ENCODE measurements at places on chromosomes 4 and X. TPM values are rescaled to one million over a fixed set of nuclear protein-coding genes. Genes with fewer than 3 reads are reported as not detected.

DNA sequence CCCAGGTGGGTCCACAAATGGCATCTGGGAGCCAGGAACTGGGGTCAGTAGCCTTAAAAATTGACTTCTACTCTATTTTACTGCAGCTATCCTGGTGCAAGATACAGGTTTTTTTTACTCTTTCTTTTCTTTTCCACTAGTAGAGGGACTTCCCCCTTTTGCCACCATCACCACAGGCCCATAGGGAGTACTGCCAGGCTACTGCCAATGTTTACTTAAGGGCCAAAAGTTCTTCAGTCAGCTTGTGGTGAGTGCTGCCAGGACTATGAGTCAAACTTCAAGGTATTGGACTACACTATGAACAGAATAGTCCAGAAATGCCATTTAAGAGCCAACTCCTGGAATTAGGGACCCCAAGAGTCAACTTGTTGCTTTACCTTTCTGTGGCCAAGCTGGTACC is 94.7 kb downstream of the EDA2R start:
- no peaks in the 10 kb centered on the region for H3K27me3 ChIP-seq
- H3K27ac ChIP-seq = no peak overlapping the region
- H3K4me3 ChIP-seq = no peak overlapping the region
- no peaks in the 10 kb centered on the region for H3K4me1 ChIP-seq
- no peaks in the 10 kb centered on the region for H3K36me3 ChIP-seq

DNA sequence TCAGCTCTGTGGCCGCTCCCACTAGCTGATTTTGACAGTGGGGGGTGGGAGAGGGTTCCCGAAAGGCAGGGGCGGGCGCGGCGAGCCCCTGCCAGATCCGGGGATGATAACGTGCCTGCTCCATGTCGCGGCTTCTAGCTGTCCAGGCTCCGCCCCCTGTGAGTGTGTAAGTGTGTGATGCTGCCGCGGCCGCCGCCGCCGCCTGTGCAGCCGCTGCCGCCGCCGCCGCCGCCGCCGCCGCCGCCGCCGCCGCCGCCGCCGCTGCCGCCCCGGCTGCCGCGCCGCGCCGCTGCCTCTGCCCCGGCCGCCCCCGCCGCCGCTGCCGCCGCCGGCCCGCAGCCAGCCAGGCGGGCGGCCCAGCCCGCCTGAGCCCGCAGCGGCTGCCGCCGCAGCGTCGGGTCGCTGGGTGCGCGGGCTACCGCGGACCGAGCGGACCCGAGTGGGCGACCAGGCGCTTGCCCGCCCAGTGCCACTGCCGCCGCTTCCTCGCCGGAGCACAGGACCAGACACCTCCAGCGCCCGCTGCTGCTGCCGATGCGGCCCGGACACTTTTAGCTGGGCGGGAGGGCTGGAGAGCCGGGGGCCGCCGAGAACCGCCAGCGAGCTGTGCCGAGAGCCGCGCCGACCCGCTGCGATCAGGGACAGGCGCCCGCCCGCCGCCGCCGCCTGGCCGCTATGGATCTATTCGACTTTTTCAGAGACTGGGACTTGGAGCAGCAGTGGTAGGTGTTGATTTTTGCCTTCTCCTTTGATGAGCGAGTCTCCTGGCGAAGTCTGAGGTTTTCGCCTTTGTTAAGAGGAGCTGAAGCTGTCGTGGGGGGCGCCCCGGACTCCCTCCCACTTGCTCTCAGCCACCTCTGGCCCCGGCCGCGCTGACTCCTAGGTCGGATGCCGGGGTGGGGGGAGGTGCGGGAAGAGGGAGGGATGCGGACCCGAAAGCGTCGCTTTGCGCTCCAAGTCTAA is at the start of gene AFF2:
AFF2 (plus strand) TSS at position 195 of the 963 bp plus-strand sequence; CDS start at position 676, 481 bp downstream.
- H3K4me3 ChIP-seq = peak within 1 kb of the TSS; percentile 44
- H3K27me3 ChIP-seq = peaks cover 62% of the 10 kb centered on the region
- H3K36me3 ChIP-seq = no peaks in the 10 kb centered on the region
- no peak within 1 kb of the TSS for H3K27ac ChIP-seq

GRCh38 chr4:173490817-173491528 is 39.1 kb downstream of the HAND2 start:
- H3K27me3 ChIP-seq = no peaks in the 10 kb centered on the region
- DNase-seq = no peak
- H3K4me1 ChIP-seq = peaks cover 13% of the 10 kb centered on the region

DNA sequence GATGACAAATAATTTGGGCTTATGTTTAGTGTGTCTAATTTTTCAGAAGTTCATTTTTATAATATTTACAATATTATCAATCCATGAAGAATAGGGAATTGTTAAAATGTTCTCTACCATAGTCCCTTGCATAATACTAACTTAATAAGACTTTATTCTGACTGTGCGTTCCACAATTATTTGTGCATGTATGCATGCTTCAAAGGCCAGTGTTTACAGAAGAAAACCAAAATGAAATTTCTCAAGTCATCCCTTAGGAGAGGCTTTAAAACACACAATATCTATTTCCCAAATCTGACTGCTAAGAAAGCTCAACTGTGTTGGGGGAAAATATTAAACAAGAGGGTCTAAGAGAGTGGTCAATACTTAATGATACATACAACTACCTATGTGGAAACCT is 226.3 kb upstream of the ANKRD50 start:
- peaks cover 55% of the 10 kb centered on the region for H3K4me1 ChIP-seq
- DNase-seq = no peak
- H3K27me3 ChIP-seq = no peaks in the 10 kb centered on the region
- H3K4me3 ChIP-seq = no peak overlapping the region
- H3K36me3 ChIP-seq = no peaks in the 10 kb centered on the region

Gene CRMP1
- 2.3 TPM for polyA plus RNA-seq

- no peak overlapping the region for H3K4me3 ChIP-seq
- no peaks in the 10 kb centered on the region for H3K27me3 ChIP-seq
- no peak overlapping the region for H3K27ac ChIP-seq
These were observed 2.7 kb downstream of the GRIA3 start for GRCh38 chrX:123186801-123187200.

DNA sequence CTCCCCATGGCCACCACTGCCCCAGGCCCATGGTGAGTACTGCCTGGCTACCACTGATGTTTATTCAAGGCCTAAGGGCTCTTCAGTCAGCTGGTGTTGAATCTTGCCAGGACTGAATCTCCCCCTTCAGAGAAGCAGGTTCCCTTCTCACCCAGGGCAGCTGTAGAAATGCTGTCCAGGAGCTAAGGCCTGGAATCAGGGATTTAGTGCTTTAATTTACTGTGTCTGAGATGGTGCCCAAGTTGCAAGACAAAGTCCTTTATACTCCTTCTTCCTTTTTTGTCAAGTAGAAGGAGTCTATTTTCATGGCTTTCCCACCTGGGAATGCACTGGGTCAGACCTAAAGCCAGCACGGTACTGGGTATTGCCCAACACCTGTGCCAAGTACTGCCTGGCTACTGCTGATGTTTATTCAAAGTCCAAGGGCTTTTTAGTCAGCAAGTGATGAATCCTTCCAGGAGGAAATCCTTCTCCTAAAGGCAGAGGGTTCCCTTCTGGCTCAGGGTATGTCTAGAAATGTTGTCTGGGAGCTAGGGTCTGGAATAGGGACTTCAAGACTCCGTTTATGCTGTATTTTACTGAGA is 117.6 kb upstream of the ATOH1 start:
- no peak overlapping the region for H3K27ac ChIP-seq
- DNase-seq = no peak
- H3K36me3 ChIP-seq = no peaks in the 10 kb centered on the region

Gene GEMIN8
- polyA plus RNA-seq = 15.2 TPM

GRCh38 chr4:186149872-186150271 is 41.5 kb upstream of the CYP4V2 start:
- no peaks in the 10 kb centered on the region for H3K36me3 ChIP-seq
- H3K27ac ChIP-seq = no peak overlapping the region
- H3K4me1 ChIP-seq = no peaks in the 10 kb centered on the region
- H3K4me3 ChIP-seq = no peak overlapping the region

Gene RAB40A
- 0.04 TPM for polyA plus RNA-seq

Gene SMIM14
- polyA plus RNA-seq = 5.6 TPM

Gene UGT2B11
- not detected for polyA plus RNA-seq

GRCh38 chr4:1410491-1411325 is 4.5 kb upstream of the NKX1-1 start:
- DNase-seq = peak; percentile 44
- no peaks in the 10 kb centered on the region for H3K36me3 ChIP-seq
- H3K27ac ChIP-seq = no peak overlapping the region
- H3K4me3 ChIP-seq = no peak overlapping the region
- H3K27me3 ChIP-seq = peaks cover 97% of the 10 kb centered on the region

Gene FAM199X
- 4.2 TPM for polyA plus RNA-seq

DNA sequence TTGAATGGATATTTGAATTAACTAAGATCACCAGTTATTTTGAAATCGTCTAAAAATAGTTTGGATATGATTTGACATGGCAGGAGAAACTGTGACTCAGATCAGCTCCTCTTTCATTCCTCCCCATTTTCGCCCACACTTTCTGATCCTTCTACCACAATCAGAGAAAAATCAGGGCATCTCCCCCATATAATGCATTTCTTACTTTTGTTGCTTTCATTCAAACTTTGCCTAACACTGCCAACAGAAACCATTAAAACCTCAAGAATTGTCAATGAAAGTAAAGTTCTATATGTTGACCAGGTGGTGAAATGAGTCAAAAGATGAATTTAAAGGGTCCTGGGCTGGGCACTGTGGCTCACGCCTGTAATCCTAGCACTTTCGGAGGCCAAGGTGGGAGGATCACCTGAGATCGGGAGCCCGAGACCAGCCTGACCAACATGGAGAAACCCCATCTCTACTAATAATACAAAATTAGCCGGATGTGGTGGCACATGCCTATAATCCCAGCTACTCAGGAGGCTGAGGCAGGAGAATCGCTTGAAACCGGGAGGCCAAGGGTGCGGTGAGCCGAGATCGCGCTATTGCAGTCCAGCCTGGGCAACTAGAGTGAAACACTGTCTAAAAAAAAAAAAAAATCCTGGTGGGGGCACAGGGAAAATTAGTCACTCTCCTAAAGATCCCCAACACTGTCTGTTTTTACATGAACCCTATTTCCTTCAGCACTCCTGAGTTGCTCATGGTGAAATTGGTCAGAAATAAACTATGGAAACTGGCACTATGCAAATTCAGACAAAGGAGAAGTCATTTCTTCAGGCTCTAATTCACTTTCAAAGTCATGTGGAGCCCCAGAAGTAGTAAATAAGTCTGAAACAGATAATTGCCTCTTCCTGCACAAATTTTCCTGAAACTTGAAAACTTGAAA is 122.8 kb upstream of the NOCT start:
- no peak for DNase-seq
- no peaks in the 10 kb centered on the region for H3K27me3 ChIP-seq
- no peak overlapping the region for H3K27ac ChIP-seq
- no peaks in the 10 kb centered on the region for H3K36me3 ChIP-seq
- peaks cover 3% of the 10 kb centered on the region for H3K4me1 ChIP-seq
- H3K4me3 ChIP-seq = no peak overlapping the region

DNA sequence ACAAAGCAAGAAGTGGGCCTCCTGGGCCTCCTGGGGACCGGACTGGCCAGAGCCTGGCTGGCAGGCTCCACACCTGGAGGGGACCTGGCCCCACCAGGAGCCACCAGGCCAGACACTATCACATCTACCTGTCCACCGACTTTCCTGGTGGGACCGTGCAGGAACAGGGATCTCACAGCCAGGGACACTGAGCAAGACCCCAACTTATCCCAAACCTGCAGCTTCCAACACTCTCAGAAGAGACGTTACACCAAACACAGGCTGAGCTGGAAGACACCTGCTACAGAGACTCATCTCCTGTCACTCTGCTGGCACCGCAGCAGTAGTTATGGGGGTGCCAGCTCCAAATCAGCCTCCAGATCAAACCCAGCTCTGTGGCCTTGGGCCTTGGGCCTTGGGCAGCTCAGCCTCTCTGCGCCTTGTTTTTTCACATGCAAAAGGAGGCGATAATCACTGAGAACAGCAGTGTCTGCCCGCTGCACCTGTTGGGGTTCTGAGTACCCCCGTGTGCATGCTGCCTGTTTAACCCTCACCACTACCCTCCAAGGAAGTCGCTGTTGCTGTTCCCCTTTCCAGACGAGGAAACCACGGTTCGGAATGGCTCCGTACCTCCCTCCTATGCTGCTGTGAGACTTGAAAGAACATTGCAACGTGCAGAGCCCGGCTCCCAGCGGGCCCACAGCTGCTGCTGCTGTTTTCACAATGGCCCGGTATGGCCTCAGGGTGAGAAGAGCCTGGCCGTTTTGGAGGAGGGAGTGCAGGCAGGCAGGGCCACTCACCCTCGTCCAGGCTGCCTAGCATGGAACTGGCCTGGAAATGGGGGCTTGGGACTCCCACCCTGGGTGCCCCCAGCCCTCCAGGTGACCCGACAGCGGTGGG is 69.6 kb downstream of the ADRA2C start:
- no peaks in the 10 kb centered on the region for H3K27me3 ChIP-seq
- DNase-seq = no peak
- H3K36me3 ChIP-seq = no peaks in the 10 kb centered on the region
- no peak overlapping the region for H3K4me3 ChIP-seq
- no peaks in the 10 kb centered on the region for H3K4me1 ChIP-seq
- no peak overlapping the region for H3K27ac ChIP-seq

DNA sequence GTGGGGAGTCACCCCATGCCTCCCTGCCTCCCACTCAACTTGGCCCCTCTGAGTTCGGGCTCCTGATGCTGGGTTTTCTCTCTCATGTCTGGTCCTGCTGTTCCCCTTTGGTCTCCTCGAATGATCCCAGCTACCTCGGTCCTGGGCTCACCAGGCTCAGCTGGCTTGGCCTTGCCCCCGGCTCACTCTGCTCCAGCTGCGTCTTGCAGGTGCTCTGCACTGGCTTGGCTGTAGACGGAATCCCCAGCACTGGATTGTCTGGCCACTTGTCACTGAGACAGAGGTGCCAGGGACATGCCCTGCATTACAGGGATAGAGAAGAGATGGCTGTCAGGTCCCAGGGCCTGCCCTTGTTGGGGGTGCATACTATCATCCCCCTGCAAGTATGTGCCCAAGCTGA is 41.6 kb upstream of the NYX start:
- no peak overlapping the region for H3K27ac ChIP-seq
- H3K4me1 ChIP-seq = no peaks in the 10 kb centered on the region
- no peaks in the 10 kb centered on the region for H3K36me3 ChIP-seq
- no peak for DNase-seq

Gene DUSP21
- polyA plus RNA-seq = not detected

- H3K36me3 ChIP-seq = no peaks in the 10 kb centered on the region
- no peak for DNase-seq
- H3K4me3 ChIP-seq = no peak overlapping the region
- no peaks in the 10 kb centered on the region for H3K27me3 ChIP-seq
- H3K4me1 ChIP-seq = no peaks in the 10 kb centered on the region
These were observed 54.3 kb downstream of the LRBA start for GRCh38 chr4:150960818-150961217.

Gene TBC1D19
- 4.0 TPM for polyA plus RNA-seq

DNA sequence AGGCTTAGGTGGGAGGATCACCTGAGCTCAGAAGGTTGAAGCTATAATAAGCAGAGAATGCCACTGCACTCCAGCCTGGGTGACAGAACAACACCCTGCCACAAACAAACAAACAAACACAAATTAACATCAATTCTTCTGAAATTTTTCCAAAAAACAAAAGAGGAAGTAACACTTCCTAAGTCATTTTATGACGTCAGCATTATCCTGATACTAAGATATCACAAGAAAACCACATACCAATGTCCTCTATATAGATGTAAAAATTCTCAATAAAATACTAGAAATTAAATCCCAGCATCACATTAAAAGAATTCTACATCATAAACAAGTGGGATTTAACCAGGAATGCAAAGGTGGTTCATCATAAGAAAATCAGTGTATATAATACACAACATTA is 64.4 kb upstream of the STK26 start:
- H3K36me3 ChIP-seq = no peaks in the 10 kb centered on the region
- no peaks in the 10 kb centered on the region for H3K4me1 ChIP-seq
- no peaks in the 10 kb centered on the region for H3K27me3 ChIP-seq
- H3K27ac ChIP-seq = no peak overlapping the region

All from heart right ventricle (tissue), 16 donors.